ENCODE measurements at places on chromosomes 2 and 18.
A peak's percentile ranks its signal among the peaks of the same experiment; 100 is the strongest.

DNA sequence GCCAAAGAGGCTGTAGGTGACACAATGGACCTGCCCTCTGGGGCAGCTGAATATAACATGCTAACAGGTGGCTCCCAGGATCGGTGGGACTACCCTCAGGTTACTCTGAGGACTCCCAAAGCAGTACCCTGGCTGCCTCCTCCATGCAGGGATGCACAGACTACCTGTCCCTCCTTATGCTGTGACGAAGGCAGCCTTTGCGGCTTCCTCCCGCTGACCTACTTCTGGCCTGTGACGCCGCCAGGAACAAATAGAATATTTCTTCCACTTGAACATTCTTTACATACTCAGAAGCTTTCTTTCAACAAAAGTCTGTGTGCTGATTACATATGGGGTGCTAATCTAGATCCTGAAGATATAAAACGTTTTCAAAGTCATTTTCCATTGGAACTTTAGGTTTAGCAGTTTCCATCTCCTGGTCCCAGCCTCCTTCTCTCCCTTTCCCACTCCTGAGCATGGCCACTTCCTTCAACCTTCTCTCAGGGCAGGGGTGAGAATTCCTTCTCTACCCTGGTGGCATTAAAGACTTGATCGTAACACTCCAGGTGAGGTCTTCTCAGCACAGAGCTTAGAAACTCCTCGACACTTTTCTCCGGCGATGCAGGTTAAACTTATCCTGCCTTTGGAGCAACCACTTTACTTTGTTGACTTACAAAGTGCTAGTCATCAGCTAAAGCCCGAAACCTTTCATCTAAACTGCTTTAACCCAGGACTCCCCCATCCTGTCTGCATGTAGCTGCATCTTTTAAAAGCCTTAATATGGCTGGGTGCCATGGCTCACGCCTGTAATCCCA is 58.9 kb upstream of the STK17B start:
- no peak for DNase-seq

DNA sequence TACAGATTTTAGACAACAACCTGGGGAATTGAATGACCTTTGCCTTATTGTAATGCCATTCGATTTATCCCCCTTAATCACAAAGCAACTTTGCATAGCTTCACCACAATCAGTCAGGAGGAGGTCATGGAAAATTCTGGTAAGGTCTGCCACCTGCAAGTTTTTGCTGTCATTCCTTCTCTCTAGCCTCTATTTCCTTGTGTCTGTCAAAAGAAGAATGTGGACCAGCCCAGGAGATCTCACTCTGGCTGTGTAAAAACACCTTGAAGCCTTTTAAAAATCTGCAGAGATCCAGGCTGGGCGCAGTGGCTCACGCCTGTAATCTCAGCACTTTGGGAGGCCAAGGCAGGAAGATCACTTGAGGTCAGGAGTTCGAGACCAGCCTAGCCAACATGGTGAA is 74.1 kb upstream of the BZW1 start:
- DNase-seq: no peak

- DNase-seq: no peak
Measured at GRCh38 chr2:168658706-168659105, 143.7 kb upstream of the NOSTRIN start.

- peak; percentile 33 for DNase-seq
Measured at GRCh38 chr2:112627060-112628040, 18.4 kb upstream of the SLC20A1 start.

GRCh38 chr2:178110681-178111080 is 1.6 kb upstream of the RBM45 start:
- no peak for DNase-seq

DNA sequence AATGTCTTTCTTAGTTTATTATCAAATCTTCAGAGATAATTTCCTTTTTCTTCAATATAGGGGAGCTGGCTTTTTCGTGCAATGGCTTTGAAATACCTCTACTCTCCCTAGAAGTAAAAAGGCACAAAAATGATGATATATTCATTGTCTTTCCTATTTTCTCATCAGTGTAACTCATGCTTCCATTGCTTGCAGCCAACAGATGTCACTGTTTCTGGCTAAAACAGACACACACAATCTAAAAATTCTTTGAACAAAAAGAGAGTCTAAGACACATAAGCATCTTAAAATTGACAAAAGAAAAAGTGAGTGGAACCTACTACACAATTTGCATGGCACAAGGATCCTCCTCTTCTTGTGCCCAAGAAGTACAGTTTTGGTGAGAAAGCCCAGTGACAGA is 448.7 kb upstream of the VRK2 start:
- DNase-seq: no peak

DNA sequence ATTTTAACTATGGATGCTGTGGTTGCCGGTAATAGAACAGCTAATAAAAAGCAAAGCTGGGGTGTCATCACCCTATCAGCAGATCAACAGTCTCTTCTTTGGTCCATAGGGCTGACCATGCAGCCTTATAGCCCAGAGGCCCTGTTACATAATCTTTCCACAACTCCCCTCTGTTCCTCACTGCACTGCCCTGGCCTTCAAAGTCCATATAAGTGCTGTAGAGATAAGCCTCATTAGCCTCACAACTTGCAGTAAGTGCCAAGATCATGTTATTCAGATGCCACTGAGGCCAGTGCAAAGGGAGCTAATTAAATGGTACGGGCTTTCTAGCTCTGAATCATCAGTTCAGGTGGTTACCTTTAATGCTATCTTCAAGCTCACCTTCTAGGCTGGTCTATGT is 89.7 kb upstream of the CXCR4 start:
- DNase-seq: no peak

DNA sequence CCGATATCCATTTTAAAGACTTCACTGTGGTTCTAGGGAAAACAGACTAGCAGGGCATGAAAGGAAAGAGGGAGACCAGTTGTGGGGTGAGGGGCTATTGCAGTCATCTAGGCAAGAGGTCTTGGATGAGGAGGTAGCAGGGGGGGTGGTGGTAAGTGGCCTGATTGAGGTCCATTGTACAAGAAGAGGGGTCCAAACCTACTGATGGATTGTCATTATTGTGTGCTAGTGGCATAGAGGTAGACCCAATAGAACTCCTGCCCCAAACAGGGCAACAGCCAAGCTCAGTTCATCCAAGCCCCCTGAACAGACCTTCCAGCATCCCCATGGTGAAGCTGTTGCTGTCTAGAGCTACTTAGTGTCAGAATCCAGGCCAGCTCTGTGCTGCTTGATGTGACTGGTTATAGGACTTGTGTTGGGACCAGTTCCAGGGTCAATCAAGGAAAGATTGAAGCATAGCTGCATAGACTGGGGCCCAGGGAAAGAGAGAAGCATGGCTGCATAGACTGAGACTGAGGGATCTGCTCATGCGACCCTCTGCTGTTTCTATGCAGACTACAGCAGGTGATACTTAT is 7.0 kb downstream of the ASAP2 start:
- no peak for DNase-seq

DNA sequence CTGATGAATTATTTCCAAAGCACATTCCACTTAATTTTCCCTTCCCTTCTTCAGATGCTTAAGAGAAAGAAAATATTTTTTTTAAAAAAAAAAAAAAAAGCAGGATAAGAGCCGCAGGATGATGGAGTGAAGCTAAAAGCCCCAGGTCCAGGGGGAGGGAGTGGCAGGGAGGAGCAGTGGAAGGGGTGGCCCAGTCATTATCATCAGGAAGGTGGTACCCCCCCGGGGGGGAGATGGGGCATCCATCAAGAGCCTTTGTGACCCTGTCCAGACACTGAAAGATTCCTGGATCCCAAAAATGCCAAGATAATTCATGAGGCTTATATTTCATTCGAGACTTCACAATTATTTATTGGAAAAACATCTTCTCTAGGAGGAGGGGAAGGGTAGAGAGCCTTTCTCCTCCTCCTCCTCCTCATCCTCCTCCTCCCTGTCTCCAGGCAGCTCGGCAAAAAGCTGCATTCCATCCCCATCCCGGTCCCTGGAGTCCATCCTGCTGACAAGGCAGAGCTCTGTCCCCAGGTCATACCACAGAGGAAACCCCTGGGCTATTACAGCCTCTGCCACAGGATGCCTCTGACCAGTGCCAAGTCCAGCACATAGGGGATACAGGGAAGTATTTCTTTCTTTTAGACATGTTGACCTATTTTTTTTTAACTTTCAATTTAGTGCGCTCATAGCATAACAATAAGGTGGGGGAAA is 125.3 kb downstream of the TWIST2 start:
- DNase-seq: no peak

GRCh38 chr2:240434728-240435456 is 571 bp upstream of the GPC1 start:
- DNase-seq: peak; percentile 60

GRCh38 chr2:64644458-64645382 is 9.0 kb downstream of the SERTAD2 start:
- peak; percentile 76 for DNase-seq

GRCh38 chr2:53512071-53512826 is 255.4 kb upstream of the CHAC2 start:
- DNase-seq: no peak

GRCh38 chr2:133817680-133818566 is 249.7 kb upstream of the NCKAP5 start:
- no peak for DNase-seq

GRCh38 chr2:217331523-217332416 is 471.9 kb upstream of the TNP1 start:
- no peak for DNase-seq

- no peak for DNase-seq
Measured at GRCh38 chr18:46414863-46415262, 242.2 kb downstream of the LOXHD1 start.

DNA sequence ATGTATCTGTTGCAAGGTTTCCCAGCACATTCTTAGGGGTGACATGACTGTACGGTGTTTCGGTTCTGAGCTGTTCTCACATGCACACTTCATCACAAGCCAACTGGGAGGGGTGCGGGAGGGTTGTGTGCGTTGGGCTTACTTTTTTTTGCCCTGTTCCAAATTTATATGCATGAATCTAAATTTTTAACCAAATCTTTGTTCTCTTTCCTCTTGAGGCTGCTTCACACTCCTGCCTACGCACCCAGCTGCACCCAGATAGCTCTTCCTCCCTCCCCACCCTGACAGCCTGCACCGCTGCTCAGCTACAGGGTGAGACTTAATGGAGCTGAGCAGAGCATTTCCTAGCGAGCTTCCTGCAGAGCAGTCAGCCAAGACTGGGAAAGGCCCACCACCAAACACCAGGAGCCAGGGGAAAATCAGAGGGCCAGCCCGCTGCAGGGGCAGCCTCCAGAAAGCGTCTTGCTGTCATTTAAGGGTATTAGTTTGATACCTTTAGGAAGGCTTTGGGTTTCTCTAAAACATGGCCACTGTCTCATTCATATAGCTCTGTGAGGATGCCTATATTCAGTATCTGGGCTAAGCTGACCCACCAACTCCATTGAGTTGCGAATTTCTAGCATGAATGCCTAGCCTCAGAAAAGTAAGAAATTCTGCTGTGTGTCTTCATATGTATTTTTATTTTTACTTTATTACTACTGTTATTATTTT is 84.5 kb downstream of the POU3F3 start:
- no peak for DNase-seq

DNA sequence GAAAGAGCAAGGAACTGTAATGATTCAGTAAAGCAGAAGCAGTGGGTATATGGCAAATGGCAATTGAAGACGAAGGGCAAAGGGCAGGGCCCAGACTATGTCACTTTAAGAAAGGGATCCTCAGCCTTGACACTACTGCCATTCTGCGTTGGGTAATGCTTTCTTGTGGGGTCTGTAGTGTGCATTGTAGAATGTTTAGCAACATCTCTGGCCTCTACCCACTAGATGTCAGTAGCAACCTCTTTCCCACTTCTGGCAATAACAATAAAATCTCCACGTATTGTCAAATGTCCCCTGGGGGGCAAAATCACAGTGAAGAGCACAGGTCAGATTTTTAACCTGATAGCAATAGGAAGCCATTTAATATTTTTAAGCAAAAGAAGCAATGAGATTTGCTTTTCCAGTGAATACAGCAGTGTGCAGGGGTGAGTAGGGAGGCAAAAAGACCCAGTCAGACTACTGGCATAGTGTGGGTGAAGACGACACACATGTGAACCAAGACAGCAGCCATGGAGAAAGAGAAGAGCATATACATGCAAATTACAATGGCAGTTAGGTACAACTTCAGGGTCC is 209.5 kb downstream of the DYM start:
- peak; percentile 77 for DNase-seq

DNA sequence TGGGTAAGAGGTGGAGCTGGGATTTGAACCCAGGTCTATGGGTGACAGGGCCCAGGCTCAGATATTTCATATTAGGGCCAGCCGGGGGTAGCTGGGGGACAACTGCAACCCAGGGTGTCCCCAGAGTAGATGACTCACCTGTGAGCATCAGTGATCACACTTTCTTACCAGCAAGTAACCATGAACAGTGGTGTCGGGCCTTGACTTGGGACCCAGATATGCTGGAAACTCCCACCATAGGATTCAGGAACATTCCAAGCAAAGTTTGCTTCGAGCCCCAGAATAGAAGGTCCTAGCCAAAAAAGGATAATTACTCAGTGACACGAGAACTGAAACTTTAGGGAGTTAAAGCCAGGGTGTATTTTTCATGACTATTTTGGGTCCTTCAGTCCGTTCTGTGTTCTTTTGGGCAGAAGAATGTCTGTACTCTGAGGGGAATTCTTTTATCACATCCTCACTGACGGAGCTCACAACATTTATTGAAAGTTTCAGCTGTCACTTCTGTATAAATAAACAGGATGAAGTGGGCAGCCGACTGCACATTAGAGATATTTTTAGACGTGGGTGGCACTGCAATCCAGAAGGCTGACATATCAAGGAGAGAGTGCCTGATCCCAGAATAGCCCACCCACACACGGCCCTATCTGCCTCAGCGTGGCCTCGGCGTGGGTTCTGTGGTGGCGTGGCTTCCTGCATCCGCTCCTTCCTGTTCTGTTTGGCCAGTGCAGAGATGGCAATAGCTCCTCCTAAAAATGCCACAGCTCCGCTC is 45.6 kb downstream of the RAMP1 start:
- peak; percentile 77 for DNase-seq

DNA sequence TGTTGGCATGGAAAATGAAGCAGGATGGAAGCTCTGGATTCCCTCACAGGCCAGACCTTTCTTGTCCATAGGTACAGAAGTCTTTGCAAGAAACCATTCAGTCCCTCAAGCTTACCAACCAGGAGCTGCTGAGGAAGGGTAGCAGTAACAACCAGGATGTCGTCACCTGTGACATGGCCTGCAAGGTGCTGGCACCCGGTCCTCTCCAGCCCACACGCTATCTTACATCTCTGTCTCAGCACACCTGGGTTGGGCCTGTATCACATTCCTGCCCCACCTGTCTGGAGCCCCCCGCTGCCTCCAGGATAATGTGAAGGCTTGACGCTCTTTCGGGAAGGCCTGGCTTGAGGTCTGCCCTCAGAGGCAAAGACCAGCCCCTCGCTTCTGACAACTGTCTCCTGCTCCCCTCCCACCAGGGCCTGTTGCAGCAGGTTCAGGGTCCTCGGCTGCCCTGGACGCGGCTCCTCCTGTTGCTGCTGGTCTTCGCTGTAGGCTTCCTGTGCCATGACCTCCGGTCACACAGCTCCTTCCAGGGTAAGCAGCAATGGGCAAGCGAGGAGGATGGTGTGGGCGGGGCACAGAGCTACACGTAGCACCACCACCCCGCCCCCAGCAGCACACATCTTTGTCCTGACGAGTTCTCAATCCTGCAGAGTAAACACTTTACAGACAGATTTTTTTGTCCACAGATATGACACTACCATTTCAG is 6.0 kb downstream of the TMEM214 start:
- no peak for DNase-seq

Measured in pons (tissue), 1 donor.